ENCODE measurements at places on chromosomes 12 and 14.

- DNase-seq: no peak
Observed at GRCh38 chr14:44448951-44449358, 58.1 kb downstream of the FSCB start.

GRCh38 chr12:47312808-47313426, 233.2 kb upstream of the AMIGO2 start:
- no peak for DNase-seq

DNA sequence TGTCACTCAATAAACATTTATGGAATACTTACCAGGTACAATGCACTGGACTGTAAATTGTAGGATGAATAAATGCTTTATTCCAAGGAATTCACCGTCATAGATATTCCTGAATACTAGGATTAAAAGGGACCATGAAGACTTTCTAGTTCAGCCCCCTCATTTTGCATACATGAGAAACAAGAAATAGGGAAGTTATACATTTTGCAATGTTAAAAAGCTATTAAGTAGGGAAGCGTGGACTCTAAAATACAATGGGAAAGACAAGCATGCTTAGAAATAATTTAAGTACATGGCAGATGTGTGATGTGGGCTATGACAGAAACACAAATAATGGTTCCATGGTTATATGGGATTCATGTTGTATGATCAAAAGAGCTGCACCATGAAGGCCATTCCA, 89.4 kb upstream of the SYT10 start:
- no peak for DNase-seq

DNA sequence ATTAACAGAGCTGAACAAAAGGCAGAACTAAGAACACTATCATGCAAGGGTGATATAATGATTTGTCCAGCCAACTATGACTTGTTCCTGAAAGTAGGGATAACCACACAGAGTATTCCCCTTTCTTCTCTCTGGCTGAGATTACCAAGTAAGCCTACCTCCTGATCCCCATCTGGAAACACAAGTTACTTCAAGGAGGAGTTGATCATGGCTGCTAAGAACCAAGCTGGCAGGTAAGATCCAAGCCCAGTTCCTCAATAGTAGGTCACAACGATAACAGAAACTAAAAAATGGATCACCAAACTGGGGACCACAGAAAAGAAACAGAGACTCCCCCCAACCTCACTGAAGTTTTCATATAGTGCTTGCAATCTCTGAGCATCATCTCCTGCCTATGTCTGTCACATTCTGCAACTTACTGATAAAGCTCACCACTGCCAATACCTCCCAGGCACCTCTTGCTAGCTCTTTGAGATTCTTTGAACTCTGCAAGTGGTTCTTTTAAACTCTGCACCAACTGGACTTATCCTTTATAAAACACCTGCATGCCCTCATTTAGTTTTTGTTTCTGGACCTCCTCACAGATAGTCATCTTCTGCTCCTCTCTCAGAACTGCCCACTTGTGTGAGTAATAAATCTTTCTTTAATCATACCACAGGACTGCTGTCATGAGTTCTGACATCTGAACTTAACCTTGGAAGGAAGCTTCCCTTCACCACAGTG, 76.6 kb downstream of the LRP6 start:
- no peak for DNase-seq

DNA sequence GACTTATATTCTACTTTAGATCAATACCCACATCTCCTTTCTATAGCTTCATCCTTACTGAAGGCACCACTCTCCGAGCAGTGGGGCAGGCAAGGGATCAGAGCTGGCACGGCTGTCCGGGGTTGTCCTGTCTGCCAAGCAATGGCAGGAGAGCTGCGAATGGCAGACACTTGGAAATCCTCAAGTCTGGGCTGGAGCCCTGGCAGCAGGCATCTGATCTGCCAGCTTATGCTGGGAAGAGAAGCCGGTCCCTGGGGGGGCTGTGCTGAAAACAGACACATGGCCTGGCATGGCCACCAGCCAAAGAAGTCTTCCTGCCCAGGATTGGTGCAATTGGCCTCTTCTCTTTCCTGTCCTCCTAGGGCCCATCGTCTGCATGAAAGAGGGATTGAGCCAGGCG, 280.2 kb upstream of the PWP1 start:
- DNase-seq: no peak

DNA sequence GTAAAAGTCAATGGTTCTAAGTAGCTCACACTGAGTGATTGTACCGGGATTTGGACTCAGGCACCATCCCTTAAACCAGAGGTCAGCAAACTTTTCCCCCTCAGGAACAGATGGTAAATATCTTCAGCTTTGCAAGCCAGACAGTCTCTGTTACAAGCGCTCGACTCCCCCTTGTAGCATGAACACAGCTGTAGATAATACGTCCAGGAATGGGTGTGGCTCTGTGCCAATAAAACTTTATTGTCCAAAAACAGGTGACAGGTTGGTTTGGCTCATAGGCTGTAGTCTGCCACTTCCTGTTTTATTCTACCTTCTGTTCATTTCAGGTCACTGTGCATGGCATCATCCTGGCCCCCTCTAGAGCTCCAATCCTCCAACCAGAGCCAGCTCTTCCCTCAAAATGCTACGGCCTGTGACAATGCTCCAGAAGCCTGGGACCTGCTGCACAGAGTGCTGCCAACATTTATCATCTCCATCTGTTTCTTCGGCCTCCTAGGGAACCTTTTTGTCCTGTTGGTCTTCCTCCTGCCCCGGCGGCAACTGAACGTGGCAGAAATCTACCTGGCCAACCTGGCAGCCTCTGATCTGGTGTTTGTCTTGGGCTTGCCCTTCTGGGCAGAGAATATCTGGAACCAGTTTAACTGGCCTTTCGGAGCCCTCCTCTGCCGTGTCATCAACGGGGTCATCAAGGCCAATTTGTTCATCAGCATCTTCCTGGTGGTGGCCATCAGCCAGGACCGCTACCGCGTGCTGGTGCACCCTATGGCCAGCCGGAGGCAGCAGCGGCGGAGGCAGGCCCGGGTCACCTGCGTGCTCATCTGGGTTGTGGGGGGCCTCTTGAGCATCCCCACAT, 7.6 kb downstream of the BDKRB1 start:
- DNase-seq: no peak

GRCh38 chr12:24595652-24596235, 353.2 kb downstream of the BCAT1 start:
- no peak for DNase-seq

DNA sequence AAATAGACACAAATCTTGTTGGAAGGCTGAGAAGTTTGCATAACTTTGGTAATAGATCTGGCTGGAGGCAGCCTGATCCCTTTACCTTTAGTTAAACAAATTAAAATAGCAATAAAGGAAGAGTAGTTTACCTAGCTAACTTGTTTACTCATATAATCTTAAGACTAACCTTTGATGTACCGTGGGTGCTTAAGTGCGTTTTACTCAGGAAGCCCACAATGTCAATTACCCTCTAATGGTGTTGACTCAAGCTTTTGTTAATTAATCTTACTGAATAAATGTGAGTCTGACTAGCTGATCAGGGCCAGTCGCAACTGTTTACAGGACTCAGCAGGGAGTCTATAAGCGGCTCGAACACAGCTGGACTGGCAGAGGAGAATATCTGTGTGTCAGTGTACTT, 51.5 kb downstream of the FAR2 start:
- no peak for DNase-seq

- no peak for DNase-seq
Observed at GRCh38 chr12:126268222-126268621, 1203.0 kb downstream of the AACS start.

DNA sequence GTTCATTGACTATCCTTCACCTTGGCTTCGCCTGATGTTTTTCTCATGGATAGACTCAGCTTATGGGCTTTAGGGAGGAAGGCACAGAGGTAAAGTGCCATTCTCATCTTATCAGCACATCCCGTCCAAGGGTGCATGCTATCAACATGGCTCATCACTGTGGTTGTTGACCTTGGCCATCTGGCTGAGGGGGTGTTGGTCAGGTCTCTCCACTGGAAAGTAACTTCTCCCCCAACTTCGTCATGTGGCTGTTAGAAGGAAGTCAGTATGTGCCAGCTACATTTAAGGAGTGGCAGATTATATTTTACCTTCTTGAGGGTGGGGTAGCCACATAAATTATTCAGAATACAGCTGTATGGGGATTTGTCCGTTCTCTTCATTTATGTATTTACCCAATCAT, 68.9 kb downstream of the EML1 start:
- no peak for DNase-seq

DNA sequence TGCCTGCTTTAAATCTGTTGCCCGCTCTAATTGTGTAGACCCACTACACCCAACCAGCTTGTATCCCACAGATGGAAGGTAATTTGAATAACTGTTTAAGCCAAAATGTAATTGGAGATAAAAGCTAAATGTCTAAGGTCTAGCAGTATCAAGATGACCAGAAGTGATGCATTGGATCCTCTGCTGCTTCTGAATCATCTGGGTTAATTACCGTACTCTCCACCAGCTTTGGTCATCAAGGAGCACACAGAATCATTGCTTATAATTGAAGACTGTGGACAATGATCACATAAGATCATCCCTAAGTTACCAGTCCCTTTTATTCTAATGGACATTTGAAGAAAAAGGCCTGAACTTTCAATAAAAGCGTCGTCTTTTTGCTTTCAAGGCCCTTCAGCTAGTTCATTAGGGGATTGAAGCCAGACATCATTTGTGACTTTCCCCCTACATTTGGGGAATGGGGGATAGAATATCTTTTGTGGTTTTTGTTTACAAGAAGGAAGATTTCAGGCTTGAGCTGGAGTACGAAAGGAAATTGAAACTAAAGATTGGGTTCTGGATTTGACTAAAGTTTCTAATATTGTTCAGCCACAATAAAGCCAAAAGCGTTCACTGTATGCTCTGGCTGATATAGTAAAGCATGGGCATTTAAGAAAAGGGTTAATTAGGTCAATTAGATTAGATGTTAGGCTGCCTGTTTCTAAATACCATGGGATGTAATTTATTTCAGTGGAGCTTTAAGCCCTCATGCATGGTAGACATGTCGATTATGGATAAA, 123.2 kb downstream of the CHST11 start:
- no peak for DNase-seq

GRCh38 chr14:25116607-25117006, 66.7 kb upstream of the STXBP6 start:
- no peak for DNase-seq

GRCh38 chr12:27101290-27101689, 18.9 kb upstream of the C12orf71 start:
- DNase-seq: no peak

- DNase-seq: no peak
Observed at GRCh38 chr14:23550812-23551265, 726 bp downstream of the ZFHX2 start.

GRCh38 chr12:29944269-29945000, 160.7 kb upstream of the TMTC1 start:
- DNase-seq: no peak

DNA sequence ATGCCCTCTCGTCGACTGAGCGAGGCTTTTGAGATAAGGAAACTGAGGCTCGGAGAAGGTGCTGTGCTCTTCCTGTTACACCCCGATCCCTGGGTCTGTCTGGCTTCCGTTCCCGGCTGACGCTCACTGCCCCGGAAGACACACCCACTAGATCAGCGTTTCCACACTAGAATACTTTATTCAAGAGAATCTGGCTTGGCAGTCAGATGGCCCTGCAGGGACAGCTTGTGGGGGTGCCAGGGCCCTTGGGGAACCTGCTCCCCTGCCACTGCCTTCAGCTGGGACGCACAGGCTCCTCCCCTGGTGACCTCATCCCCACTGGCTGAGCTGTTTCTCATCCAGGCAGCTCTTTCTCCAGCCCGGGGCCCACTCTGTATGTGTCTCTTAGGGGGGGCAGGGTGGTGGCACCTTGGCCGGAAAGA, 13.7 kb downstream of the PGF start:
- peak; percentile 83 for DNase-seq

- no peak for DNase-seq
Observed at GRCh38 chr12:57842342-57843294, 3.9 kb downstream of the CTDSP2 start.

GRCh38 chr12:47990351-47991105, 13.7 kb downstream of the COL2A1 start:
- peak; percentile 74 for DNase-seq

DNA sequence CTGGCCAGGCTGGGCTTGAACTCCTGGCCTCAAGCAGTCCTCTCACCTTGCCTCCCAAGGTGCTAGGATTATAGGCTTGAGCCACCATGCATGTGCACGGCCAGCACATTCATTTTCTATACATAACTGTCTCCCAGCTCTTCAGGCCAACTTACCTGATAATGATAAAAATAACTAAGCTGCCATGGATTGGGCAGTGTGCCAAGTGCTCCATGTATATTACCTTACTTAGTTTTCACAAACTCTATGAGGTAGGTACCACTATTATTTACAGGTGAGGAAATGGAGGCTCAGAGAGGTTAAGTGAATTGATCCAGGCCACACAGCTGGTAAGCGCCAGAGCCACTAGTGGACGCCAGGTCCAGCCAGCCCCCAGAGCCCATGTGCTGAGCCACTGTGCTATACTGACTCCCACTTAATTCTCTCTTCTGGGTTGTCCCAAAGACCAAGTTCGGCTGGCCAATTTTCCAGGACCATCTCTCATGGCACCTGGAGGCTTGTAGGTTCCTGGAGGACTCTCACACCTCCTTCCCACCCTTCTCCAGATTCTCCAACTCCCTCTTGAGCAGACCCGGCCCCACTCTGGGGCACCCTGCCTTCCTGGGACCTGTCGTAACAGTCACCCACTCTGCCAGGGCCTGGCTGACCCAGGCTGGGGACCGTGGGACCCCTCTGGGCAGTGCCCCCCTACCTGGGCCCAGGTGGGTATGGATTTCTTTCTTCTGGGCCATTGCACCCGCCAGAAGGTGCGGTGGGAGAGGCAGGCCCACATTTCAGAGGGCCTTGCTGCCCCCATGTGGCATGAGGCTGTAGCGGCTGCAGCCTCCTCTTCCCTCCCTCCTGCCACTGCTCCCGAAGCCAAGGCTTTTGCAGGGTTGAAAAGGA, 30.2 kb upstream of the CIPC start:
- peak; percentile 77 for DNase-seq

- DNase-seq: no peak
Observed at GRCh38 chr12:93733928-93734327, 56.8 kb downstream of the CRADD start.

GRCh38 chr14:56490379-56490778, 89.2 kb upstream of the TMEM260 start:
- no peak for DNase-seq

DNA sequence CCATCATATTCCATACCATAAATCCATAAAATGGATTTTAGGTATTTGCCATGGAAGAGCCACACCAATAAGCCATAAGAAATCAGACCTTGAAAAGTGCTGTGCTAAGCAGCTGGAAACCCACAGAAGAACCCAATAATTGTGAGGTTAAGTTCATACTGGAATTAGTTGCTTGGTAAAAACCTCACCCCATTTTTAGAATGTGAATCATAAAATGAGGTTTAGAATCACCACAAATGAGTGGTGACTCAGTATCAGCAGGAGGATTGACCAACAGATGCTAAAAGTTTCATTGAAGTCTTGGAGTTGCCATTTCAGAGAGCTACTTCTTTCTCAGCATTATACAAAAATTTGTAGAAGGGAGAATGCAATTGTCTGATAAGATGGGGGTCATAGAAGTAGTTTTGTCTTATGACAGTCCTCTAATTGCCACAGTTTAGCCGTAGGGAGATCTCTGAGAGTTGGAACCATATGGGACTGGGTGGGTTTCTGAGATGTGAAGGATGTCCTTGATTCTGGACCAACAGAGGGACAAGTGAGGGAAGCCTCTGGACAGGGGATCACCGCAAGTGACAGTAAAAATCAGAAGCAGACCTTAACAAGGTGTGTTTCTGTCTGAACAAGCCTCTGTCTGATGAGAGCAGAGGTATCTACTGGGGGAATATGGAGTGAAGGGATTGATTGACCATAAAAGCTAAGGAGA, 1.4 kb upstream of the STON2 start:
- DNase-seq: no peak
